ENCODE measurements at places on chromosomes 16 and 17. TPM values are rescaled to one million over a fixed set of nuclear protein-coding genes. Genes with fewer than 3 reads are reported as not detected.

Gene SLFN13
- total RNA-seq = 11.6 TPM

DNA sequence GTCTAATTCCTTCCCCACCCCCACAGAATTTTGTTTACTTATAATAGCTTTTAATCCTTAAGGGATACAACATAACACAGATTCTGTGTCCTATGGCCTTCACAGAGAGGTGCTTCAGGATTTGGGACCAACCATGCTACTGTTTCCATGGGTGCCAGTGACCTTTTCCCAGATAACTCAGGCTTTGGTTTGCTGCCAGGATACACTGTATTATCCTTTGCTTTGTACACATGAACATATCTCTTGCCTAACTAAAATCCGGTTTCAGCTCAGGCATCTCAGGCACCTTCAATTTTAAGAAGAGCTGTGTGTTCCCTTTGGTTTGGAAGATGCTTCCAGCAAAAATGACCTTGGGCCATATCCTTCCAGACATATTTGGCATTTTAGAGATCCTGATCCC is 428.4 kb upstream of the CDH5 start:
- no peak for DNase-seq

Gene HIGD1B
- not detected for total RNA-seq

GRCh38 chr17:12644623-12645022 is 21.1 kb upstream of the MYOCD start:
- no peak for DNase-seq

DNA sequence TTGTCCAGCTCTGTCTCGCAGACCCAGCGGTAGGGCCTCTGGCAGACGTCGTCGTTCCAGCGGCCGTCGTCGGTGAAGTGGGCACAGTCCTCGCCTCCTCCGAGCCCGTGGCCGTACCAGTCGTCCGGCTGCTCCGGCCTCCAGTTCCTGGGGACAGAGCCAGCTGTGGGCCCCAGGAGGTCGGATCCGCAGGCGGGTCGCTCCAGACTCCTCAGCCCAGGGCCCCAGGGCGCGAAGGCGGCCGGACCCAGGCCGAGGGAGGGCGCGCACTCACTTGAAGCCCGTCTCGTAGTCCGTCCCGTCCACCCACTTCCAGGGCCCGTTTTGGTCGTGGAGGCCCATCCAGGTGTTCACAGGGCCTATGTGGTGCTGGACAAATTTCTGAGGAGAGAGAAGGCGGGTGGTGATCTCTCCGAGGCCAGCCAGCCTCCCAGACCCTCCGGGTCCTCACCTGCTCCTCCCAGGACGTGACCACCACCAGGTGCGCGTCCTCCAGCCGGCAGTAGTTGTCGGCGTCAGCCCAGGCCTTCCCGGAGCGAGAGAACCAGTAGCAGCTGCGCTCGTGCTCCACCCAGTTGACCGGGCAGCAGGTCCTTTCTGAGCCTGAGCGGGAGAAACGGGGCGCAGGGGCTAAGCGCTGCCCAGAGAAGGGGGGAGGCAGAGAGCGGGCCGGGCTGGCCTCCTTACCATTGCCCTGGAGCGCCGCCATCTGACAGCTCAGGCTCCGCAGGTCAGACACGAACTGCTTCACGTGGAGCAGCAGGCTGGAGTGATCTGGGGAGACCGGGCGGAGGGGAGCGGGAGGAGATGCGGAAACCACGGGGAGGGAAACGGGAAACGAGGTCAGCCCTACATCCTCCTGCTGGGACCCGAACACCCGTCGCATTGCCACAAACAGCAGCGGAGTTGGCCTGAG is 5.2 kb downstream of the ASGR1 start:
- DNase-seq = peak; percentile 93

DNA sequence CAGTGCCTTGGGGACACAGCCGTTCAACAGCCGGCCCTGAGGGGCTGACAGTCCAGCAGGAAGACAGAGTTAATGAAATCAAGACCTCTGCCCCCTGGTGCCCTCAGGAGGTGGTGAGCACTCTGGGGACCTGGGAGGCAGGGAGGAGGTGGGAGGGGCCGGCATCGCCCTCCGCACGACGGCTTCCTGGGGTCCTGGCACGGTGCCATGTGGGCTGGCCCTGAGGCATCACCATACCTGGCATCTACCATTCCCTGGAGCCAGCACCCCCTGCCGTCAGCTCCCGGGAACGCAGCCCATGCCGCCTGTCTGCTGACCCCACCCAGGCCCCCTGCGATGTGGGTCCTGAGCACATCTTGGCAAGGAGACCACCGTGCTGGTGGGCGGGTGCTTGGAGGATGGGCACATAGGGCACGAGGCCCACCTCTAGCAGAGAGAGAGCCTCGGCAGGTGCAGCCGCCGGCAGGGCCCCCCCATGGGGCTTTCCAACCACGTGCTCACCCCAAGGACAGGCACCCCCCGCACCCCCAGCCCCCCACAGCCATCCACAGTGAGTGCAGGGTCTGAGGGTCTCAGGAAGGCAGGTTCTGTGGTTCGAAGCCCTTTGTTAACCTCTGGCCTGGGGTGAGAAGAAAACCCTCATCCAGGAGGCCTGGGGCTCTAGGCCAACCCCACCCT is 52.5 kb downstream of the ZFPM1 start:
- peak; percentile 65 for DNase-seq

Gene PPP1R27
- 1.3 TPM for total RNA-seq

GRCh38 chr17:40307001-40307730 is 1.8 kb upstream of the RARA start:
- no peak for DNase-seq

Gene MYH8
- total RNA-seq = not detected

- DNase-seq = no peak
These were observed 26.0 kb downstream of the TBC1D16 start for GRCh38 chr17:80009391-80010282.

Gene PYY
- total RNA-seq = not detected

GRCh38 chr17:45739786-45740185 is 44.3 kb upstream of the CRHR1 start:
- no peak for DNase-seq

Gene MGAT5B
- total RNA-seq = 0.27 TPM

Gene NR1D1
- 1.6 TPM for total RNA-seq

Gene HLF
- 35.5 TPM for total RNA-seq

Gene ALOX15
- total RNA-seq = 0.27 TPM

Gene HP
- 0.81 TPM for total RNA-seq

Gene CDIP1
- total RNA-seq = 24.0 TPM

Gene MYH1
- not detected for total RNA-seq

Gene UNC119
- total RNA-seq = 12.1 TPM

- no peak for DNase-seq
These were observed 22.7 kb downstream of the NQO1 start for GRCh38 chr16:69703638-69704037.

DNA sequence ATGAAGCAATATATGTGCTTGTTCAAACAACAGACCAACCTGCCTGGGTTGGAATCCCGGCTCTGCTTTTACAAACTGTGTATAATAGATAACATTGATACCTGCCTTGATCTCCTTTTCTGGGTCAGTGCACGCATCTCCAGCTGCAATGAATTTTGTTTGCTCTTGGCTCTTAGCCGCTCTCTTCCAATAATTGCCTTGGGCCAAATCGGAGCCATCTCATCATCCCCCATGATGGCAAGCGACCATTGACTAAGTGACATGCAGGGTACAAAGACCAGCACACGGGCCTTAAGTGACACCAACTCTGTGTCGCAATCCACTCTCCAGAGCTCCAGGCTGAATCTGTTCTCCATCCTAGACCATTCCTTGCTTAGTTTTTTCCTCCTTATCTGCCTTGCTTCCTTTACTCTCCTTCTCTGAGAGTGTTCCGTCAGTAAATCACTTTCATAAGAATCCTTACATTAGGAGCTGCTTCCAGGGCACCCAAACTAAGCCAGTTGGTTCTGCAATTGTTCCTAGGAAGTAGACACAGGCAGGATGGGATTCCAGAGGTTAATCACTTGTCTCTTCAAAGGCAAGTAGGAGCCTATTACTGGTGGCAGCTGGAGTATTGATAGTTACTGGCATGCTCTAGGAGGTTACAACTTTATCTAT is 134.2 kb downstream of the ABCA8 start:
- DNase-seq = no peak

All from hematopoietic multipotent progenitor cell (in vitro differentiated cells).